Activated CD4-positive, alpha-beta T cell treated with anti-CD3 and anti-CD28 coated beads for 36 hours (primary cell): ENCODE measurements at places on chromosomes 2 and 18. TPM values are rescaled to one million over a fixed set of nuclear protein-coding genes. Genes with fewer than 3 reads are reported as not detected.

- no peak for DNase-seq
Observed at GRCh38 chr18:62745089-62745751, 29.9 kb downstream of the PHLPP1 start.

- DNase-seq: no peak
Observed at GRCh38 chr2:137693534-137693933, 270.7 kb upstream of the HNMT start.

DNA sequence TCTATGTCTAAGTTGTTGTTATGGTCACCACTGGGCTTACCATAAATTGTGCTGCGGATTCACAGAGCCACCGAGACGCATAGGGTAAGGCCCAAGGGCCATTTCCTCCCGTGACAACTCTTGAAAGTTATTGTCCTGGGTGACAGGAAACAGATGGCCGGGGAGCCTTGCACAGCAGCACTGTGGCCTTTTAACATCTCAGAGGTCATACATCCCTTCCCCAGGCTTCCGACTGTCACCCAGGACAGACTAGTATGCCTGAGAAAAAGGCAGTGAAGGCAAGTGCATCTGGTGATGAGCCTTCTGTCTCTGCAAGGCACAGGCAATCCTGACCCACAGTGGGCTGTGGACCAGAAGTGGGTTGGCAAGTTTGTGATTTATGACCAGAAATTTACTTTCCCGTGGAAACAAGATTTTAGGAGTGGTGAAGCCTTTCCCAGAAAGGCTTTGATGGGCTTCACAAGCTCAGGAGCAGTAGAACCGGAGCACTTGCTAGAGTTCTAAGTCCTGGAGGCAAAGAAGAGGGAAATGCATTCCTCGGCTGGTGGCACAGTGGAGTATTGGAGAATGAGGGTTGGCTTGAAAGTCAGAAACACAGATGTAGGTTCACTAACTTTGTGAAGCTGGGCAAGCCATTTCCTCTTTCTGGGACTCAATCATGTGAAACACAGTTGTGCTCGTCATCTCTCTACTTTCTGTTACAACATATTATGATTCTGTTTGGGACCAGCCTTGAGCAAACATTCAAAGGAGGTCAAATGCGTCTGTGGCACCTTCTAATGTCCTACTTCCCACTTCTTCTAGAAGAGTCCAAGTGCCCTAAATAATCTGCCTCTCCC is 2.0 kb upstream of the CAPN14 start:
- DNase-seq: no peak

DNA sequence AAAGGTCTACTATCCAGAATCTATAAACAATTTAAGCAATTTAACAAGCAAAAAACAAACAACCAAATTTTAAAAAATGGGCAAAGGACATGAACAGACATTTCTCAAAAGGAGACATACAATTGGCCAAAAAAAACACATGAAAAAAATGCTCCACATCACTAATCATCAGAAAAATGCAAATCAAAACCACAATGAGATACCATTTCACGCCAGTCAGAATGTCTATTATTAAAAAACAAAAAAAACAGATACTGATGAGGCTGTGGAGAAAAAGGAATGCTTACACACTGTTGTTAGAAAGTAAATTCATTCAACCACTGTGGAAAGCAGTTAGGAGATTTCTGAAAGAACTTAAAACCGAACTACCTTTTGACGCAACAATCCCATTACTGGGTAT is 66.4 kb upstream of the SESTD1 start:
- no peak for DNase-seq

DNA sequence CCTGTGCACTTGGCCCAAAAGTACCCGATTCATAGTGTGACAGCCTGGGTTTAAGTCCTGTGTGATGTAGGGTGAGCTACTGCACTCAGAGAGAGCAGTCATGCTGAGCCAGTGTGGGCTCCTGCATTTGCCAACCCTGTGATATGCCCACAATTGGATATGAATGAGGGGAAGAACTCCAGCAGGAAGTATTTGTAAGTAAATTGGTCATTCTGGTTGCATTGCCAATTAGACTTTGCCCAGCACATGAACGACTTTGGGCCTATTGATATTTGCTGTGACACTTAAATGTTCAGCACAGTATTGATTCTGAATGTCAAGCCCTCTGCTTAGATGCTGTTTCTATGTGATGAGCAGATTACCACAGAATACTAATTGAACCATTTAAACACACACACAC is 570.9 kb downstream of the PIK3C3 start:
- no peak for DNase-seq

VWC2L gene
- not detected for total RNA-seq

NFU1 gene
- total RNA-seq: 34.3 TPM

CERS6 gene
- total RNA-seq: 12.9 TPM

ASIC4 gene
- not detected for total RNA-seq

KIF5C gene
- 14.1 TPM for total RNA-seq

CD207 gene
- total RNA-seq: not detected

ELAC1 gene
- total RNA-seq: 5.6 TPM

SLC66A2 gene
- total RNA-seq: 28.5 TPM

DOK6 gene
- not detected for total RNA-seq

FSHR gene
- total RNA-seq: not detected

ZNF804A gene
- total RNA-seq: not detected

ALKAL2 gene
- total RNA-seq: not detected

LYPD6B gene
- not detected for total RNA-seq
